Fibroblast of villous mesenchyme (primary cell): ENCODE measurements at places on chromosomes 2 and 18. TPM values are rescaled to one million over a fixed set of nuclear protein-coding genes. Genes with fewer than 3 reads are reported as not detected.

The SPRED2 gene
- 9.5 and 10.0 TPM in 2 replicates for total RNA-seq

The DNAJC5G gene
- not detected in 2 replicates for total RNA-seq

The VWA3B gene
- total RNA-seq: not detected in 2 replicates

The TMX3 gene
- 115 and 152 TPM in 2 replicates for total RNA-seq

The PROKR1 gene
- not detected in 2 replicates for total RNA-seq

The NCKAP5 gene
- total RNA-seq: 28.7 and 47.9 TPM in 2 replicates

The CFAP221 gene
- total RNA-seq: not detected in 2 replicates

The FAM228A gene
- 0.43 and 0.64 TPM in 2 replicates for total RNA-seq

The RGPD8 gene
- total RNA-seq: 12.6 and 19.0 TPM in 2 replicates

The CHRND gene
- not detected in 2 replicates for total RNA-seq

The PSMA8 gene
- total RNA-seq: not detected in 2 replicates

The NYAP2 gene
- not detected in 2 replicates for total RNA-seq

The TDRD15 gene
- not detected in 2 replicates for total RNA-seq

The ZSWIM2 gene
- total RNA-seq: 0.43 TPM in 1 of 2 replicates, not detected in the other

The SMCHD1 gene
- total RNA-seq: 72.8 and 104 TPM in 2 replicates

The RUFY4 gene
- not detected in 2 replicates for total RNA-seq

The MERTK gene
- total RNA-seq: under 0.01 TPM in 2 replicates

The CAPN10 gene
- 20.3 and 22.5 TPM in 2 replicates for total RNA-seq

The GNAL gene
- total RNA-seq: under 0.01 and 0.32 TPM in 2 replicates

The NEB gene
- under 0.01 TPM in 2 replicates for total RNA-seq

The TFCP2L1 gene
- total RNA-seq: not detected in 2 replicates

The COL3A1 gene
- 3,024 and 3,294 TPM in 2 replicates for total RNA-seq

The CD226 gene
- total RNA-seq: 0.97 and 2.6 TPM in 2 replicates

The TMEM169 gene
- 0.32 and 0.43 TPM in 2 replicates for total RNA-seq

The CYS1 gene
- total RNA-seq: 1.6 and 2.2 TPM in 2 replicates

The ALPP gene
- not detected in 2 replicates for total RNA-seq
